Immature natural killer cell (primary cell): ENCODE measurements at places on chromosomes 5 and 9.
A peak's percentile ranks its signal among the peaks of the same experiment; 100 is the strongest.

DNA sequence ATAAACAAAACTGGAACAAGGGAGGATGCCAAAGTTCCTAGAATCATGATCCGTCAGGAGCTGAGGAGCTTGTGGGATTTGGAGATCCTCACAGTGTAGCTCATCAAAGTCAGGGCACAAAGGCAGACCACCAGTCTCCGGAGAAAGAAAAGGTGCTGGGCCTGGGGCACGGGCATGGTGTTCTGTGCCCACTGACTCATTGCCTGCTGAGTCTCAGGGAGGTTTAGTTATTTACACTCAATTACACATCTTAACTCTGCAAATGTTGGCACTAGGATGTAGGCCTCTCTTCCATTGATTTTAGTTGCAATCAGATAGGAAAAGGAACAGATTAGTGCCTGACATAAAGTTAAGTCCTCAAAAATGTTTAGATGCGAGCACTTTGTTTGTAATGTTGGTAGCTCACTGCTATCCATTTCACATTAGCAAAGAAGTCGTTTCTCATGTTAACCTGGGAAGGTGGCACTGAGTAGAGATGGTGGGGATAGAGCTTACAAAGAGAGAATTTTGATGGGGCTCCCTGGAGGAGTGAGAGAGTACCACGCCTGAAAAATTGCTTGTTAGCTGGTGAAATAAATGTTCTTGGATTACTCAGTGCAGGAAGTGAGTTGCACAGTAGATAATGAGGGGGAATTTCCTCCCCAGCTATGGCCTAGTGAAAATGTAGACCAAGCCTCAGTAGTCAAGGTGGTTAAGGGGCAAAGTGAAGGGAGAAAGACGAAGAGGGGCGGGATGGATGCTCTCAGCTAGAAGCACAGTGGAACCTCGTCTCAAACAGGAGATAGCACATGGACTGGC is 109.5 kb upstream of the CD180 start:
- no peak for DNase-seq

GRCh38 chr9:126722922-126723806 is 81.7 kb upstream of the ZBTB43 start:
- DNase-seq: peak; percentile 76

DNA sequence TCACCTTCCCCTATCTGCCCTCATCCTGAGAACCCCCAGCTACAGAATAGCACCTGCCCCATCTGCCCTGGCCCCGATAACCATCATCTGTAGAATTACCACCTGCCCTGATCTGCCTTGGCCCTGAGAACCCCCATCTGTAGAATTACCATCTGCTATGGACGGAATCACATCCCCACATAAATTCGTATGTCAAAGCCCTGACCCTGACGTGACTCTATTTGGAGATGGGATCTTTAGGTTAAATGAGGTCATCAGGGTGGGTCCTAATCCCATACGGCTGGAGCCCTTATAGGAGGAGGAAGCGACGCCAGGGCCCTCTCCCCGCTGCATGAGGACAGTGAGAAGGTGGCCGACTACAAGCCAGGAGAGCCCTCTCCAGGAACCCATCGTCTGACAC is 32.6 kb downstream of the SARDH start:
- DNase-seq: no peak

- DNase-seq: no peak
Measured at GRCh38 chr5:135878156-135878620, 17.5 kb downstream of the IL9 start.

- no peak for DNase-seq
Measured at GRCh38 chr9:37386988-37387387, 35.5 kb upstream of the GRHPR start.

- DNase-seq: no peak
Measured at GRCh38 chr5:151067632-151068432, 13.0 kb downstream of the TNIP1 start.

DNA sequence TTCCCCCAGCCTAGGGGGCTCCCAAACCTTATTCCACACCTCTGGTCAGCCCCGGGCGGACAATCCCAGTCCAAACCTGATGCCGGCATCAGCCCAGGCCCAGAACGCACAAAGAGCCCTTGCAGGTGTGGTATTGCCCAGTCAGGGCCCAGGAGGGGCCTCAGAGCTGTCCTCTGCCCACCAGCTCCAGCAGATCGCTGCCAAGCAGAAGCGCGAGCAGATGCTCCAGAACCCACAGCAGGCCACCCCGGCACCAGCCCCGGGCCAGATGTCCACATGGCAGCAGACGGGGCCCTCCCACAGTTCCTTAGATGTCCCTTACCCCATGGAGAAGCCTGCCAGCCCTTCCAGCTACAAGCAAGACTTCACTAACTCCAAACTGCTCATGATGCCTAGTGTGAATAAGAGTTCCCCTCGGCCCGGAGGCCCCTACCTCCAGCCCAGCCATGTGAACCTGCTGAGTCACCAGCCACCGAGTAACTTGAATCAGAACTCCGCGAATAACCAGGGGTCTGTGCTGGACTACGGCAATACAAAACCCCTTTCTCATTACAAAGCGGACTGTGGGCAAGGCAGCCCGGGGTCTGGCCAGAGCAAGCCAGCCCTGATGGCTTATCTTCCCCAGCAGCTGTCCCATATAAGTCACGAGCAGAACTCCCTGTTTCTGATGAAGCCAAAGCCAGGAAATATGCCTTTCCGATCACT is 27.6 kb upstream of the LTC4S start:
- no peak for DNase-seq

- no peak for DNase-seq
Measured at GRCh38 chr9:18499062-18499461, 25.1 kb downstream of the ADAMTSL1 start.
